ENCODE measurements at places on chromosomes 16 and 17.

GRCh38 chr16:50841081-50841886, 99.4 kb downstream of the CYLD start:
- DNase-seq = peak; percentile 27

DNA sequence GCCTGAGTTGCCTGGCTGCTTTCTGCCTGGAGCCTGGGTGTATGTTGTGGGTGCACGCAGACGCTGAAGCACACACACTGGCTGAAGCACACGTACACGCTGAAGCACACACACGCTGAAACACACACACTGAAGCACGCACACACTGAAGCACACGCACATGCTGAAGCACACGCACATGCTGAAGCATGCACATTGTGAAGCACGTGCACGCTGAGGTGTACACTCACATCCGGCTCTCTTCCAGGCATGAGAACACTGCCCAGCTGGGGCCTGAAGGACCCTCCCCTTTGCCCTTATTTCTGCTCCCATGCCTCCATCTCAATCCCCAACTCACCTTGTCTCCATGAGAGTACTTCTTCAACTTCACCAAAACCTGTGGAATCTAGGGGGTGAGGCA, 16.5 kb downstream of the CSF3 start:
- no peak for DNase-seq

DNA sequence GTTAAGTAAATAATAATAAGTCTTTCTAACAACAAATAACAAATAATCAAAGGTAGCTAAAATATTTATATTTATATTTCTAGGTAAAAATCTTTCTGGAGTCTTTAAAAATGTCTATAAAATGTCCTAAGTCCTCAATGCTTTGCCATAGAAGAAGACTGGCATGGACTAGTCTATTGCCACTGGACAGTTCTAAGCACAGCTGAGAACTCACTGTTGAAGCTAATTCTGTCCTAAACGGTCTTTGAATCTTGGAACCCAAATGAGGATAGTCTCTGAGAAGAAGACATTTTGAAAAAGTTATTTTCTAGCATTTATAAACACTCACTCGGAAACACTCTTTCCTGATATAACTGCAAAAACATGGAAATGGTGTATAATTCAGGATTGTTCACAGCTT, 539 bp downstream of the MYH8 start:
- DNase-seq = no peak

GRCh38 chr16:287298-287811, 4.4 kb downstream of the PDIA2 start:
- no peak for DNase-seq

GRCh38 chr17:50615828-50616227, 18.9 kb upstream of the ABCC3 start:
- no peak for DNase-seq

DNA sequence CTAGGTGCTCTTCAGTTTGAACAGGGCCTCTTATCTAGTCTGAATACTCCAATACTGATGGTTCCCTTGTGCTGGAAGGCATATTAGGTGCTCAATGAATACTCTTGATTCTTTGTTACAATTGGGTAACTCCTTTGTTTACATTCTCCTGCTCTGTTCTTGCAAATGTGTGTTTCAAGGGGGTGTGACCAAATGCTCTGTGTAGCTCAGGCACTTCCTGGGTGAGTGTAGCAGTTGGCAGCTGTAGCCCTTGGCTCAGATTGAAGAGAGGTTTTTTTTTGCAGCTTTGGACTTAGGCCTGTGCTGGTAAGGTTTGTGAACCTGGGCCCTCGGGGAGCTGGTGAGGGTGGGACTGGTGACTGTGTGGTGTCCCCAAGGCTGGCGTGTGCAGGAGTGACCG, 20.2 kb downstream of the TBCD start:
- DNase-seq = no peak

DNA sequence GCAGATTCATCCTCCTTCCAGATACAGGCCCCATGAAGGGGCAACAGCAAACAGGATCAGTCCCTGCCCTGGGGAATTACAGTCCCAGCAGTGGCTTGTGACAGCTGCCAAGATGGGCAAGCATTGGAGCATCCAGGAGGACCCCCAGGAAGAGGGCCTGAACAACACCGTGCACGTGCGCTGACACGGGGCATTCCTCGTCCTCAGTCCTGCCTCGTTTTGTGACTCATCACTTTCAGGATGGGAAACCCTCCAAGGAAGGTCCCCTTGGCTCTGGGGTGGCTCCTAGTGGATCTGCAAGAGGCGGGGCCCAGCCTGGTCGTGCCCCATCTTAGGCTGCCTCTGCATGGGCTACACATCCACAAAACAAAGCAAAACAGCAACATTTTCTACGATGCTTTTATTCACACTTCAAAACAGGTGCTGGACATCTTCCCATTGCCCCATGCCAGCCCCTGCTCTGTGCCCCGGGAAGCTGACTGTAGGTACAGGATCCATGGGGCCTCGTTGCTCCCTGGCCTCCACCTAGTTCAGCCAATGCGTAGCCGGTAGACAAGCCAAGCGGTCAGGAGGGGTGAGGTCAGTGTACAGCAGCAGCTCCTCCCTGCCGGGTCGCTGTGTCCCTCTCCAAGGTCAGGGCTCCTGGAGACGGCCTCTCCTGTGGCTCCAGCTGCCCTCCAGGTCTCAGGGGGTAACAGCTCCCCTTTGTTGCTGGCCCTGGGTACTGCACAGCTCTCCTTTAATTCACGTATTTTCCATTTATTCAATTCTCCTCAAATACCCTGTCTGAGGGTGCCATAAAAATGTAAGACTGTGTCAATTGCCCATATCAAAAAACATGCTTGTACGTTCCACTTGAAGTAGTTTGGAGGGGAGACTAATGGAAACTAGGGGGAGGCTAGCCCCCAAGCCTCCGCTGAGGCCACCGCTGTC, 32.2 kb downstream of the ACTG1 start:
- no peak for DNase-seq

DNA sequence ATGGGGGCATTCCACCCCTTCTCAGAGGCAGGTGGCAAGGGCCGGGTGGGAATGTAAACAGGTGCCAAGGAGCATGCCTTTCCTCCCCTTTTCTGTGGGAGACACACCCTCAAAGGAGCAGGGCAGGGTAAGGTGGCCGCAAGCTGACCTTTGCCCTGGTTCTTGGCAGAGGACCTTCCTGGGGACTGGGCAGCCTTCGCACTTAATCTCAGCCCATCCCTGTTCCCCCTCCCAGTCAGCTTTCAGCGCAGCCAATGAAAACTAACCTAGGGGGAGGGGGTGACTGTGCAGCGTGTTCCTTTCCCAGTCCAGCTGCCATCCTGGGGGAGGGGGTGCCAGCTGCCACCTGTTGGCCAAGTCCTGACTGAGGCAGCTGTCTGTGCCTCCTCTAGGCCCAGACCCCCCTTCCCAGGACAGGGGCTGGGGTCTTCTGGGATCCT, 2.8 kb downstream of the TRAF4 start:
- no peak for DNase-seq

DNA sequence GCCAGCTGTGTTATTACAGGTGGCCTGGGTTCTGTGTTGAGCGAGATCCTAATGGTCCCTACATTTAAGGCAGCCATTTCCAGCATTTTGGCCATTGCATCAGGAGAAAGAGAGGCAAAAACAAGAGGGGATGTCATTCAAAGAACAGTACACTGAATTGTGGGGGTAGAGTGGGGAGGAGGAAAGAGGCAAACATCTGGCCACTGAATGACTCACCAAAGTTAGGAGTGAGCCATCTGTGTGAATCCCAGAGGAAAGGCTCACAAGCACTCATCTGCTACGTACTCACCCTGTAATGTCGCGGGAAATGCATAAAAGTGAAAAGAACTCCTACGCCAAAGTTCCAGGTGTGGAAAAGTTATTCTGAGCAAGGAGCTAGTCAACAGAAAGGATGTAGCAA, 16.7 kb downstream of the KRABD2 start:
- no peak for DNase-seq

DNA sequence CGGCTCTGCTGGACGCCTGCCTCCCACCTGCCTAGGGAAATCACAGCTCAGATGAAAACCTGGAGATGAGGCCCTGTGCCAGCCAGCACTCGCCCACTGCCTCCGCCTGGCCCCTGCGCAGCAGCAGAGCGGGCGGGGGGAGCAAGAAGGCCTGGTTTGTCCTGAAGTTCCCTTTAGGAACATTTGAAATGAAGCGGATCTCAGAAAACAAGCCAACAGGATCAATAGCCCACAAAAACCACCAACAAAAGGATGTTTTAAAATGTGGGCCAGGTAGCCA, 48.0 kb downstream of the RBFOX3 start:
- no peak for DNase-seq

GRCh38 chr17:44689477-44690217, at the start of gene CCDC43:
CCDC43 (minus strand) TSS chr17:44689776; CDS start chr17:44689753, 23 bp downstream.
- peak; percentile 93 for DNase-seq

DNA sequence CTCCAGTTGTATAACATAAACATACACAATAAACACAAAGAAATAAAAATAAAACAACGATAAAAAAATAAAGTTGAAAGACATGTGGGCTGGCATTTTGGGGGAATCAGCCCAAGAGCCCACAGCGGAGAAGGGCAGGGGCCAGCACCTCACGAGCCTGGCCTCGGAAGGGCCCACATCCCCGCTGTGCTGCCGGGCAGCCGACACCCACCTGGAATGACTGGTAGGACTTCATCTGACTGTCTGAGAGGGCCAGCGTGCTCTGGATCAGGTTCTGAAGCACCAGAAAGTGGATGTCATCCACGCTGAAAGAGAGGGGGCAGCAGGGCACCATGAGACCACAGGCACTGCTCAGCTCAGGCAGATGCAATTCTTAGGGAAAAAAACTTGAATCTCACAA, 73.5 kb downstream of the GTF3C1 start:
- DNase-seq = no peak

- DNase-seq = no peak
Measured at GRCh38 chr16:85261657-85262557, 149.6 kb upstream of the CIBAR2 start.

- DNase-seq = peak; percentile 67
Measured at GRCh38 chr17:1486802-1487695, 5.4 kb downstream of the MYO1C start.

- no peak for DNase-seq
Measured at GRCh38 chr16:86193528-86194193, 294.7 kb downstream of the IRF8 start.

GRCh38 chr17:50479522-50480141, 972 bp downstream of the RSAD1 start:
- peak; percentile 71 for DNase-seq

- no peak for DNase-seq
Measured at GRCh38 chr16:48607056-48607825, 2.7 kb downstream of the N4BP1 start.

DNA sequence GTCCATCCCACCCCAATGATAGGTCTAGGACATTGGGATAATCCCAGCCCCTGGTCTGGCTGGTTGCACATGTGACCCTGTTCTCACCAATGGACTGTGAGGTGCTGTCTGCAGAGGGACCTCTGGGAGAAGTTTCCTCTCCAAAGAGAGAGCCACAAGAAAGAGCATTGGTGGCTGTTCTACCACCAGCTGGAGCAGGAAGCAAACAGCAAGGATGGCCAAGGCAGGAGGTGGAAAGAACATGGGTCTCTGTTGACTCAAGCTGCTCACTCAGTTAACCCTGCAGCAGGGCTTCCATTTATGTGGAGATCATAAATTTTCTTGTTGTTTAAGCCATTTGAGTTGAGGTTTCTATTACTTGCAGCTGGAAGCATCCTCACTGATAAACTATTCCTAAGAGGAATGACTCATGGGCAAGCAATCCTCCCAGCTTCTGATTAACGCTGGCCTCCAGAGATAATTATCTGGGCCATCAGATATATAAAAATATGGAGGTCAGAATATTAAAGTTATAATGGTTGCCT, 52.6 kb downstream of the CYB5B start:
- DNase-seq = no peak

DNA sequence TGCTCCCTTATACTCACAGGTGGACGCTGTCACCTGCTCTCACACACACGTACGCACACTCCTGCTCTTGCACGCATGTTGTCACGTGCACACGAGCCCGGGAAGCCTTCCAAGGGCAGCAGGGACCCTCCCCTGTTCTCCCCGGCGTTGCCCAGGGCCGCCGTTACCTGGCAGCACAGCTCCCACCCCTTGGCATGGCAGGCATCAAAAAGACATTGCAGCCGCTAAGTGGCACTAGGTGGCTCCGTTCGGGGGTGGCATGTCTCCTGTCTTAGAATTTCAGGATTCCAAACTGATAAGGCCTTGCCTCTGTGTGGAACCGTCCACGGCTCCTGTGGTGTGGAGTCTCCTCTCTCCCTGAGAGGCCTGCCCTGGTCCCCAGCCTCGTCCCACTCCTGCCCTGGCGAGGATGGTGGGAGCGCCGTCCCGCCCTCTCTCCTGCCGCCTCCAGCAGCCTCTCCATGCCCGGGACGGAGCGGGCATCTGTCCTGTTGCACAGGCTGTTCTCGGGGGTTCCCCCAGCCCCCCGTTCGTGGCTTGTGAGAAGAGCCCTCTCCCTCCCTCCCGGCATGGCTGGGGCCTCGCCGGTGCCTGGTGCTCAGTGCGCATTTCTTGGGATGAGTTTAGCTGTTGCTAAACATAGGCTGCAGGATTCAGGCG, 126.7 kb upstream of the GSE1 start:
- no peak for DNase-seq

- no peak for DNase-seq
Measured at GRCh38 chr16:46848768-46849764, 18.1 kb upstream of the C16orf87 start.

DNA sequence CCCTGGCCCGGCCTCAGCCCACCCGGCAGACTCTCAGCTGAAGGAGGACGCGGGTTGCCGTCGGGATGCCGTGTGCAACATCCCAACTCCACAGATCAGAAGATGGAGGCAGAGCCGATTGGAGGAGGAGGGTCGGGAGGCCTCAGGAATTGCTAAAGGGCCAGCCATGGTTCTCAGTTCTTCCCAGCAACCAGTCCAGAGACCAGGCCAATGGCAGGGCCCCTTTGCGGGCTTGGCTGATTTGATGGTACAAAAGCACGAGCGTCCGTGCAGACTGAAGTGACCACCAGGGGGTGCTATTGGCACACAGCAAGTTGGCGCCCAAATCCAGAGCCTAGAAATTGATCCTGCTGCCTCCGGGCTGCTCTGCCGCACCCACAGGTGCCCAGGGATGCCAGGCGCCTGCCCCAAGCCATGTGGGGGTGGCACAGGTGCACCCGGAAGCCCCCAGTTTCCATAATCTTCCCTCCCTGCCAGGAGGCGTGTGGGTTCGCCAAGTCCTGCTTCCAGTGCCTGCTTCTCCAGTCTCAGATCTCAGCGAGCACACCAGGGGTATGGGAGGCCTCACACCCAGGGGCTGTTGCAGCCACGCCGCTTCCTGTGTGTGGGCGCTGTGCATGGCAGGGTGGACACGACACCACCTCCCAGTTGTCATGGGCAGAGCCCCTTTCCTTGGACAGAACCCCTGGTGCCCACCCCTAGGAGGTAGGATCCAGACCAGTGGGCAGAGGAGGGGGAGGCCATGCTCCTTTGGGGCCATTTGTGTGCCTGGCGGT, 7.1 kb upstream of the TEX19 start:
- peak; percentile 86 for DNase-seq

All from activated CD4-positive, alpha-beta memory T cell treated with anti-CD3 and anti-CD28 coated beads, Interleukin-2, amount 10 ng/mL, durations not matched to agents 7 days and 5 days (primary cell).